ENCODE measurements at places on chromosomes 2 and 18.
A peak's percentile ranks its signal among the peaks of the same experiment; 100 is the strongest.

DNA sequence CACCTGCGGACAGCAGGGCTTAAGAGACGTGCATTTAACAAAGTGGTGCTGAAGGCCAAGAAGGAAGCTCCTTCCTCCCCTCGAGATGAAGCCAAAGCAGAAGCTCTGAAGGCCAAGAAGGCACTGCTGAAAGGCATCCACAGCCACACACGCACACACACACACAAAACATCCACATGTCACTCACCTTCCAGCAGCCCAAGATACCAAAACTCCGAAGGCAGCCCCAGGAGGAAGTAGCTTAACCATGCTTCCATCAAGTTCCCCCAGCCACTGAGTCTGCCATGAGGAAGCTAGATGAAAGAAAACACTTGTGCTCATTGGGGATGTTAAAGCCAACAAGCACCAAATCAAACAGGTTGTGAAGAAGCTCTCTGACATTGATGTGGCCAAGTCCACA is 175.7 kb upstream of the POU3F3 start:
- DNase-seq = no peak

- no peak for DNase-seq
These were observed 894 bp downstream of the SMAD7 start for GRCh38 chr18:48949606-48950535.

- no peak for DNase-seq
These were observed 477.8 kb upstream of the DCC start for GRCh38 chr18:51862051-51862715.

DNA sequence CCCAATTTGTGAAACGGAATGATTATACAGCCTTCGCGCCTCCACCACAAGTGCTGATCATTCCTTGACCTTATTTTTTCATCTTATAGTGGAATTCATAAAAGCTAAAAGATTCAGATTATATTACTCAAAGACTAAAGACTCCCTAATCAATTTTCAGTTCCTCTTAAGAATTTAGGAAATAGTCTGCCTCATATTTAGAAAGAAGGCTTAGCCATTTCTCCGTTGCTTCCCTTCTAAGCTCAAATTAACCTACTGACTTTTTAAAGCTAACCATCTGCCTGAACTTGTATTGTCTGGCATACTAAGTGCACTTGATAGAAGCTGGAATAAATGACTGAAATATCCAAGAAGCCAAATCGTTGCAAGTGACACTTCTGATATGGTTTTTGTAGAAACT is 44.7 kb downstream of the HNRNPLL start:
- DNase-seq = no peak

- DNase-seq = no peak
These were observed 29.6 kb downstream of the TCF7L1 start for GRCh38 chr2:85162746-85163301.

DNA sequence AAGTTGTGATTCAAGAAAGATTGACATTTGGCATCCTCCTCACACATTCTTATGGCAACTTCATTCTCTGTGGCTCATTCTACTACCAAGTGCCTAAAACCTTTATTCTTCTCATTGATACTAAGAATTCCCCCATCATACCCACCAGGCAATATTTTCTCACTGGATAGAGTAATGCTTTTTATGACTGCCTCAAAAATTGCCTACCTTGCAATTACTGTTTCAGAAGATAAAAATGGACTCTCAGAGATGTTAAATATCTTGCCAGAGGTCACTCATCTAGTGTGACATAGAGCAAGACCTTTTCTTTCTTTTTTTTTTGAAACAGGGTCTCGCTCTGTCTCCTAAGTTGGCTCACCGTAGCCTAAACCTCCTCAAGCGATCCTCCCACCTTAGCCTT is 192.8 kb upstream of the KYNU start:
- DNase-seq = no peak

- DNase-seq = peak; percentile 90
These were observed 30.7 kb upstream of the PTMA start for GRCh38 chr2:231677632-231678104.

All from CD8-positive, alpha-beta T cell (primary cell).